ENCODE measurements at places on chromosomes 3 and 15.

DNA sequence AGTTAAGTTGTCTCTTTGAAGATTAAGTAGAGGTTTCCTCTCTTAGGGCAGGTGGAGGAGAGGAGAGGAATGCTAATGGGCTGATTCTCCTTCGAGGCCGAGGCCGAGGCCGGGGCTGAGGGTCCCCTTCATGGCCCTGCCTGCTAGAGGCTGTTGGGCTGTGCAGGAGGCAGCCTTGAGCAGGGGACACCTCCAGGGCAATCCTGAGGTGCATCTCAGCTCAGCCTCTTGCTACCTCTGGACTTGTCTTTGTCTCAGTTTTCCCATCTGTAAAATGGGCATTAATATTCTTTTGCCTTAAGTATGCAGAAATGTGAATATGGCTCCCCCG is 97.7 kb upstream of the PRR20G start:
- no peak overlapping the region for H3K4me3 ChIP-seq
- no peak for DNase-seq
- H3K36me3 ChIP-seq: no peaks in the 10 kb centered on the region
- no peak overlapping the region for H3K27ac ChIP-seq
- H3K4me1 ChIP-seq: no peaks in the 10 kb centered on the region
- H3K27me3 ChIP-seq: no peaks in the 10 kb centered on the region

- H3K4me1 ChIP-seq: no peaks in the 10 kb centered on the region
- H3K4me3 ChIP-seq: no peak overlapping the region
- H3K27ac ChIP-seq: no peak overlapping the region
- H3K27me3 ChIP-seq: no peaks in the 10 kb centered on the region
- DNase-seq: no peak
Observed at GRCh38 chr3:178067721-178068120, 468.5 kb upstream of the KCNMB2 start.

- H3K36me3 ChIP-seq: no peaks in the 10 kb centered on the region
- H3K4me3 ChIP-seq: no peak overlapping the region
- H3K27ac ChIP-seq: no peak overlapping the region
- DNase-seq: no peak
- H3K4me1 ChIP-seq: no peaks in the 10 kb centered on the region
Observed at GRCh38 chr15:95591270-95591669, 739.2 kb upstream of the NR2F2 start.

GRCh38 chr15:80441714-80442113 is 37.5 kb downstream of the ARNT2 start:
- no peak overlapping the region for H3K27ac ChIP-seq
- H3K4me3 ChIP-seq: no peak overlapping the region
- H3K36me3 ChIP-seq: no peaks in the 10 kb centered on the region
- no peak for DNase-seq
- no peaks in the 10 kb centered on the region for H3K4me1 ChIP-seq
- no peaks in the 10 kb centered on the region for H3K27me3 ChIP-seq

GRCh38 chr3:129276385-129276784 is 2.3 kb upstream of the HMCES start:
- peaks cover 59% of the 10 kb centered on the region for H3K36me3 ChIP-seq
- no peak for DNase-seq
- no peaks in the 10 kb centered on the region for H3K27me3 ChIP-seq
- no peak overlapping the region for H3K4me3 ChIP-seq

- no peak overlapping the region for H3K4me3 ChIP-seq
- DNase-seq: no peak
- no peaks in the 10 kb centered on the region for H3K4me1 ChIP-seq
- no peak overlapping the region for H3K27ac ChIP-seq
Observed at GRCh38 chr3:169562988-169563774, 100.3 kb downstream of the MECOM start.

DNA sequence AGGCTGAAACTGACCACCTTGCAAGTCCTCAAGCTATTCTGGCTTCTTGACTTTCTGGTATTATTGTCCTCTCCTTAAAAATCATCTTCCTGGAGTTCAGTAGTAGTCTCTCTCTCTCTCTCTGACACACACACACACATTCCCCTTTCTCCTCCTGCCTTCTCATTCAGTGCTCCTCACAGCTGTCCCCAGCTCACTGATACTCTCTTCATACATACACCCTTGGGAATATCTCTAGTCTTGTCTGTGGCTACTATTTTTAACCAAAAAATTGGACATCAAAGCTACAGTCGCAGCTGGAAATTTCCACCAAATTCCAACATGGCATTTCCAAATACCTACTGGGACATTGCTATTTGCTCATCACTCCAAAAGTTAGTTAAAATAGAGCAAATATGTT is 178.9 kb downstream of the ECT2 start:
- H3K4me3 ChIP-seq: no peak overlapping the region
- H3K4me1 ChIP-seq: no peaks in the 10 kb centered on the region
- H3K36me3 ChIP-seq: no peaks in the 10 kb centered on the region

DNA sequence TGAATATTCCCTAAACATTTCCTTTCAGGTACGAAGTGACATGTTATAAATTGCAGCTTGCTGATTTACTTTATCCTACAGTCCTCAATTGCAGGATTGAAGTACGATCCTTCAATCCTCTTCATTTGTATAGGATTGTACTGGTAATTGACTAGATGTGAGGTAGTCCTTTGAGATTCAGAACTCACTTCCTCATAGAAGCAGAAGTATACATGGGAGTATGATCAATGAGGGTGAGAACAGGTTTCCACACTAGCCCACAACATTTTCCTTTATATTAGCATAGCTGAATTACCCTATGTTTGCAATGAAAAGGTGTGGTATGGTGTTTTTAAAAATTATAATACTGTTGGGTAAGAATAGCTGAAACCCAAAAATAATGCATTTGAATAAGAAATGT is 160.0 kb upstream of the UMPS start:
- H3K27me3 ChIP-seq: no peaks in the 10 kb centered on the region
- no peak overlapping the region for H3K4me3 ChIP-seq
- H3K36me3 ChIP-seq: no peaks in the 10 kb centered on the region
- peaks cover 11% of the 10 kb centered on the region for H3K4me1 ChIP-seq
- no peak overlapping the region for H3K27ac ChIP-seq

GRCh38 chr15:22811640-22812039 is 25.2 kb downstream of the NIPA1 start:
- no peak overlapping the region for H3K4me3 ChIP-seq
- H3K36me3 ChIP-seq: no peaks in the 10 kb centered on the region
- H3K27ac ChIP-seq: no peak overlapping the region
- no peaks in the 10 kb centered on the region for H3K4me1 ChIP-seq

- H3K4me1 ChIP-seq: no peaks in the 10 kb centered on the region
- no peak for DNase-seq
- H3K27me3 ChIP-seq: no peaks in the 10 kb centered on the region
- no peaks in the 10 kb centered on the region for H3K36me3 ChIP-seq
- H3K27ac ChIP-seq: no peak overlapping the region
- no peak overlapping the region for H3K4me3 ChIP-seq
Observed at GRCh38 chr15:70974004-70974832, 81.6 kb downstream of the LRRC49 start.

DNA sequence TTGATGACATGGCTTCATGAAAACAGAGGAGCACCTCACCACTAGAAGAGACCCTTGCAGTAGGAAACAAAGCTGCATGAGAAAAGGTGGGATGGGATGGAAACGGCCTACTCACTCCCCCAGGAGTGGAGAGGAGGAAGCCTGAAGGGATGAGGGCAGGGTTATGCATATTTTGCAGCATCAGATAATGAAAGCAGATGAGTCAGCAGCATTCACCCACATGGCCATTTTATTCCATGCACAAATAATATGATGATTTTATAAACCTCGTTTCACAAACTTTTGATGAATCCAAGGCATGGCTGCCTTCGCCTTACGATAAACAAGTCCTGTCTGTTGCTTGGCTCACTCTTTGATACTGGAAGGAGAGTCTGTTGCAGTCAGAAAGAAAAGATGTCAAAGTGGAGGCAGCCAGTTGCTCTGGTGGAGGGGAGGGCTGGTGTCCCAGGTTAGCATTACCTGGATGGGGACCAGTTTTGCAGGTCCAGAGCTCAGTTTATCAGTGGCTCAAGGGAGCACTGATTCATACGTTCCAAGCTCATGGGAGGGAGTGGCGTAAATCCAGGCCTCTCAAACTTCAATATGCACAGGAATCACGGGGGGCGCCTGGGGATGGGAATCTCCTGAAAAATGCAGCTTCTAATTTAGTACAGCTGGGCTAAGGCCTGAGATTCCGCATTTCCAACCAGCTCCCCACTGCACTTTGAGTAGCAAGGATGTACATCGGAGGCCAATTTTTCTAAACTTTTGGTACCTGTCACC is 9.2 kb upstream of the EHD4 start:
- no peak overlapping the region for H3K4me3 ChIP-seq
- H3K36me3 ChIP-seq: no peaks in the 10 kb centered on the region
- peaks cover 29% of the 10 kb centered on the region for H3K4me1 ChIP-seq
- no peak overlapping the region for H3K27ac ChIP-seq
- no peaks in the 10 kb centered on the region for H3K27me3 ChIP-seq
- DNase-seq: no peak

DNA sequence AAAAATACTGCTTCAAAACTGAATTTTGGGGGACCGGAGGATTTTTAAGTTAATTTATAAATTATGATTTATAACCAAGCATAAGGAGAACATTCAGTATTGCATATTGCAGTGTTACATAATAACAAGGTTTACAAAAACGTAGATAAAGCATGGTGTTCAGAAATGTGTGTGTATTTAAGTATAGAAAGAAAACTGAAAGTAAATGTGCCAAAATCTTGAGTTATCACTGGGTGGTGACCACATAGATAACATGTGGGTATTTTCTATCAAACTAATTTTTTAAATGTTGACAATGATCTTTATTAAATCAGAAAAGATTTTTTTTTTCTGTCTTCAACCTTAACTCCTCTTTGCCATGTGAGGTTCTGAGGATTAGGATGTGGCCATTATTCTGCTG is 32.6 kb downstream of the EIF2AK4 start:
- peaks cover 21% of the 10 kb centered on the region for H3K36me3 ChIP-seq
- no peak overlapping the region for H3K27ac ChIP-seq
- no peak for DNase-seq
- H3K27me3 ChIP-seq: no peaks in the 10 kb centered on the region
- H3K4me1 ChIP-seq: no peaks in the 10 kb centered on the region

GRCh38 chr3:180934638-180935037 is 22.2 kb downstream of the FXR1 start:
- H3K4me3 ChIP-seq: no peak overlapping the region
- H3K4me1 ChIP-seq: peaks cover 7% of the 10 kb centered on the region
- H3K27me3 ChIP-seq: no peaks in the 10 kb centered on the region
- no peak overlapping the region for H3K27ac ChIP-seq

- H3K27ac ChIP-seq: no peak overlapping the region
- no peaks in the 10 kb centered on the region for H3K36me3 ChIP-seq
- H3K4me3 ChIP-seq: no peak overlapping the region
- H3K27me3 ChIP-seq: no peaks in the 10 kb centered on the region
Observed at GRCh38 chr3:150508401-150508800, 37.9 kb downstream of the SERP1 start.

DNA sequence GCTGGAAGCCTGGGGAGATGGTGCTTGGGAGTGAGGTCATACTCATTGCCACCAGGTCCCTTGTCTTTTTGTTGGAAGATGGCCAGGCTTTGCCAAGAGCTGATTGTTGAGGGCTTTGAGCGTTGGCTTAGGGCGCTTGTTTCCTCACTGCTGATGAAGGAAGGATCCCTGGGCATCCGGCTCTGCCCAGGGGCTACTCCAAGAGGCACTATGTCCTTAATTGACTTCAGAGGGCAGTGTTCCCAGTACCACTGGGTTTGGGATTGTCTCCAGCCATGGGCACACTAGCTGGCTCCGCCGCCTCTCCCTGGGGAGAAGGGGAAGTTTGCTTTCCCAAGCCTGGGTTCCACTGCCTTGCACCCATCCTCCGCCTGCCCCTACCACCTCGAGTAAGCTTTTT is 57.2 kb upstream of the RGMA start:
- H3K4me1 ChIP-seq: no peaks in the 10 kb centered on the region
- DNase-seq: no peak
- H3K4me3 ChIP-seq: no peak overlapping the region
- H3K36me3 ChIP-seq: no peaks in the 10 kb centered on the region
- H3K27me3 ChIP-seq: no peaks in the 10 kb centered on the region

GRCh38 chr3:89113893-89114840 is 6.7 kb downstream of the EPHA3 start:
- H3K27ac ChIP-seq: peak overlapping the region; percentile 75
- peak overlapping the region; percentile 49 for H3K4me3 ChIP-seq
- no peaks in the 10 kb centered on the region for H3K4me1 ChIP-seq

GRCh38 chr3:39065197-39065596 is 13.4 kb downstream of the WDR48 start:
- peaks cover 5% of the 10 kb centered on the region for H3K36me3 ChIP-seq
- H3K4me1 ChIP-seq: peaks cover 57% of the 10 kb centered on the region
- peak overlapping the region; percentile 77 for H3K27ac ChIP-seq
- no peaks in the 10 kb centered on the region for H3K27me3 ChIP-seq
- no peak overlapping the region for H3K4me3 ChIP-seq
- DNase-seq: peak; percentile 6

DNA sequence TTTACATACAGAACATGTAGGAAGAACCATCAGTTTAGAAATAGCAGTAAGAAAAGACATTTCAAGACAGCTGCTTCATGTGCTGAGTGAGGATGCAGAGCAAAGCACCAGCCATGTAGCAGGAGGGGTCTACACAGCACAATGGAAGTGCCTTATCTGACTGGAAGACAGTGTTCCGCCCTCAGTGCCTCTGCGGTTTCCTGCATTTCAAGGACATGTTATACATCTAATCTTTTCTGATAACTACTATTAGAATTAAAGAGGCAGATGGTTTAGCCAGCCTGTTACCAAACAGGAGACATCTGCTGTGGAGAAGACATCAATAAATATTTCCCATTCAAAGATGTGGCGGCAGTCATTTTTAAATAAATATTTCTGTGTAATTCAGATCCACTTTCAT is 10.6 kb downstream of the LSG1 start:
- H3K36me3 ChIP-seq: peaks cover 41% of the 10 kb centered on the region
- no peak for DNase-seq
- H3K27ac ChIP-seq: no peak overlapping the region
- no peaks in the 10 kb centered on the region for H3K4me1 ChIP-seq

- H3K27me3 ChIP-seq: no peaks in the 10 kb centered on the region
- H3K4me3 ChIP-seq: no peak overlapping the region
- no peak for DNase-seq
- no peaks in the 10 kb centered on the region for H3K36me3 ChIP-seq
Observed at GRCh38 chr3:166071-166470, 30.5 kb upstream of the CHL1 start.

- no peak overlapping the region for H3K4me3 ChIP-seq
- no peak for DNase-seq
- H3K36me3 ChIP-seq: no peaks in the 10 kb centered on the region
- peak overlapping the region; percentile 83 for H3K27ac ChIP-seq
- no peaks in the 10 kb centered on the region for H3K27me3 ChIP-seq
- H3K4me1 ChIP-seq: peaks cover 19% of the 10 kb centered on the region
Observed at GRCh38 chr3:43757666-43758321, 67.1 kb downstream of the ABHD5 start.

DNA sequence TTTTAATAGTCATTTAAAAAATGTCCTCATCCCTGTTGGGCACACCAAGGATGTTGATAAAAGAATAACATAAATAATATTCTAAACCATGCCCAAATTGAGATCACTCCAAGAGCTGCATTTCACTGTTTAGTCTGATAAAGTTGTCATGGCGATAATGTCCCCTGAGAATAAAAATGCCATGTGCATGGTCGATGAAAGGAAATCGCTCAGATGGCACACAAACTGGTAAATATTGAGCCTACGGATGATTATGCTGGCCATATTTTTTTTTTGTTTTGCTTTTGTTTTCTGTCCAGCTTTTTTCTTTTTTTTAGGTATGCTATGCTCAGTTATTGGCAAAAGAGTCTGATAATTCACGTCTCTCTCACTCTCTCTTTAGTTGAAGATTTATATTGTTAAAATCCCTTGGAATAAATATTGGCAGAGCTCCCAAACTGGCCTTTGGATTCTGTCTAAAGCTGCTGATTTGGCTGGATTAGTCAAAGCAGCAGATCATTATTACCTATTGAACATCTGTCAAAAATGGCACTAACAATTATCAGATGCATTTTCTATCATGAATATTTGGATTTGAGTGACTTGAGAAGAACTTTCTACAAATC is 643.8 kb downstream of the SQOR start:
- no peak for DNase-seq
- H3K4me3 ChIP-seq: no peak overlapping the region
- H3K4me1 ChIP-seq: no peaks in the 10 kb centered on the region
- no peak overlapping the region for H3K27ac ChIP-seq
- H3K27me3 ChIP-seq: no peaks in the 10 kb centered on the region
